CD4-positive, alpha-beta T cell treated with Interleukin-21 for 1 hour (primary cell): ENCODE measurements at places on chromosomes 5 and 9.

- no peak for DNase-seq
Measured at GRCh38 chr5:135533794-135534193, 2.0 kb downstream of the NEUROG1 start.

DNA sequence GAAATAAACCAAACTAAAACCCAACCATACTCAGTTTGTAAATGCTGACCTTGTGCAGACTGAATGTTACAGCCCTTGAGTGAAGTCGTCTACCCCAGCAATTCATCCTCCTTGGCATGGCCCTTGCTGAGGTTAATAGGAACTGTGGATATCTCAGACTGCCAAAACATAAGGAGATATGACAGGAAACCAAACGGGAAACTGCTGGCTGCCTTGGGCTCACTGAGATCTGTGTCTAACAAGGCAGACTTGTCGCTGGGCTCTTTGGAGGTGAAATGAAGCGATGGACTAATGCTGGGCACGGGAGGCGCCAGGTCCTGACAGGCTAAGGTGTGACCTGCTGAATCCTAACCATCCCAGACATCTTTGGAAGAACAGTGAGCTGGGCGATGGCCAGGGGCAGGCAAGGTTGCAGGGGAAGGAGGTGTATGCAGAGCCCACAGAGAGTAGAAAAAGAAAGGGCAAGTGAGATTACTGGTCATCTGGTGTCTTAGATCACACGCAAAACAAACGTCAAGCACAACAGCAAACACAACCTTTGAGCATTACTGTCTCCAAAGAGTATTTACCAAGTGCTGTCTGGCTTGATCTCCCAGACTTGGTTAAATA lies 44.6 kb upstream of the ALDH1A1 start:
- DNase-seq = no peak

- no peak for DNase-seq
Measured at GRCh38 chr5:17269201-17269600, 51.8 kb downstream of the BASP1 start.

GRCh38 chr9:33506626-33507370 lies 17.3 kb upstream of the ANKRD18B start:
- no peak for DNase-seq

DNA sequence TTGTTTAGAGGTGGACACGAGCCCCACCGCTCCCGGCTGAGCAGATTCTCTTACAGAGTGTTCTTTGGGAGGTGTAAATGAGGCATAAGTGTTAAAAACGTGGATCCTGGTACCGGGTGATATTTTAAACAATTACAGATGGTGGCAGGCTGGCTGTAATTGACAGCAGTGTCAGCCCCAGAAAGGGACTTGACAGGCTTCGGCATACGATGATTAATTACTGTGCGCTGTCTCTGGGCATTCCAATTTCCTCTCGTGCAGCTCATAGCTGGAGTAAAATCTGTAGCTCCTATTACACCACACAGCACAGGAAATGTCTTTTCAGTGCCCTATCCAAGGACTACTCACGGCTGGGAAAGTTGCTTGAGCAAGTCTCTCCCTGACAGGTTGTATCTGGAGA lies 305.4 kb upstream of the IRX2 start:
- DNase-seq = no peak

DNA sequence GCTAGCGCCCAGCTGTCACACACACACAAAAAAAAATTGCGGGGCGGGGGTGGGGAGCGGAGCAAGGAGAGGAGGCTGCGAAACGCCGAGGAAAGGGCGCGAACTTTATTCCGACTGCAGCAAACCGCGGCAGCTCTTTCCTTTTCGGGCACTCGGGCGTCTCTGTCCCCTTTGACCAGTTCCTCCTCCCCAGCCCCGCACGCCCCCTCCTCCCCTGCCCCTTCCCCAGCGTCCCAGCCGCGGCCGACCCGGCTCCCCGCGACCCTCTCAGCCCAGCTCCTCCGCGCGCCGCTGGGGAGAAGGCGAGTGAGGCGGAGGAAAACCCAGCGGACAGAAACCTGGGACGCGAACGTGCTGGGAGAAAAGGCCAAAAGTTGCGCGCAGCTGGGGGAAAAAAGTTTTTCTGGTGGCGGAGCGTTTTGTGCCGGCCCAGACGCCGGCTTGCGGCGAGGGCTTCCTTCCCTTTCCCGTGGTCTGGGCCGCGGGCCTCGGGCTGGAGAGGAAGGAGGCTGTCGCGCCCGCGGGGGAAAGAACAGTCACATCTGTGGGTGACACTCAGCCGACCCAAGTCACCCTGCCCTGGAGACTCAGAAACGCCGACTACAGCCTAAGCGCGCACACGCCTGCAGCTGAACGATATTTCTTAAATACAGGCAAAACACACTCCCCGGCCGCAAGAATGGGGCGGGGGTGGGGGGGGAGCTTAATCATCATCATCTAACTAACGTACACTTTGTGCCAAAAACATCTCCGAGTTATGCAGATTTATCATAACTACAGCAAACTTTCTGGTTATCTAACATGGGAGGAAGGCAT lies 1.1 kb upstream of the BNC2 start:
- peak; percentile 16 for DNase-seq

GRCh38 chr5:158086856-158087255 lies 227.9 kb upstream of the CLINT1 start:
- no peak for DNase-seq

DNA sequence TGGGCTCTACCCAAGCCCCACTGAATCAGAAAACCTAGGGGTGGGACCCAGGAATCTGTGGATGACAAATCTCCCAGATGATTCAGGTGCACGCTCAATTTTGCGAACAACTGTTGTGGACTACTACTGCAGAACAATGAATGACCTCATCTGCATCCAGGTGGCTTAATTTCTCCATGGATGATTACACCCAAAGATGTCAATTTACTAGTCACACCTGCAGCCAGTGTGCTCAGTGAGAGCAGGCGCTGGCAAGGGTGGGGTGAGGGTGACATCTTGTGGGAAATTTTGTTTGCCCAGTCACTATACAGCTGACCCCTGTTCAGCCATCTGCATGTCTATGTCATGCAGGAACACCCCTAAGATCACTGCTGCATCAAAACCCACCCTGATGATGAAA lies 118.2 kb downstream of the ENTREP1 start:
- DNase-seq = no peak

DNA sequence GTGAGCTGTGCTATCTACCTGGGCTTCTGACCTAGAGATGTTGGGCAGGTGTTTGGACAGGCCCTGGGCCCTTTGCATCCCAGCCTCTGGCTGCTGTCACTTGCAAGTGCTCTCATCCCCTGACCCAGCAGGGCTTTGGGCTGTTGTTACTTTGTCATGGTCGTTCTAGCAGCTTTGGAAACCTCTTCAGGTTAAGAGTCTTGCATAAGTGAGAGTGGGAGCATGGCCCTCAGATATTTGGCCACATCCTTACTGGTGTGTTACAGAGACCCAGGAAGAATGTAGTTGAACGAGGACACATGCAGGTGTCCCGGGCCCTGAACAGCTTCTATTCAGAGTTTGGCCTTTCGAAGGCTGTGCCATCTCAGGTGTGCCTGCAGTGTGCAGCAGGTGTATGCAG lies 4.5 kb downstream of the TENT4A start:
- no peak for DNase-seq
